ENCODE measurements at places on chromosomes 3 and 15. TPM values are rescaled to one million over a fixed set of nuclear protein-coding genes. Genes with fewer than 3 reads are reported as not detected.

Gene ACTRT3
- 8.7 TPM for total RNA-seq

Gene FBXW12
- not detected for total RNA-seq

Gene STT3B
- total RNA-seq: 253 TPM

Gene SMAD6
- 26.4 TPM for total RNA-seq

Gene FGF12
- total RNA-seq: 4.9 TPM

Gene HRG
- total RNA-seq: 1.7 TPM

Gene SLC51A
- total RNA-seq: 3.9 TPM

Gene LRRC3B
- 5.9 TPM for total RNA-seq

Gene MRPL47
- total RNA-seq: 46.7 TPM

Gene EPHB1
- 2.3 TPM for total RNA-seq

Gene SPSB4
- 1.3 TPM for total RNA-seq

Gene ZNF502
- 3.3 TPM for total RNA-seq

Gene SLITRK3
- total RNA-seq: 3.9 TPM

Gene TAMM41
- total RNA-seq: 10.2 TPM

Gene SGO1
- total RNA-seq: 4.5 TPM

Gene STX19
- 0.16 TPM for total RNA-seq

Gene A4GNT
- total RNA-seq: 0.67 TPM

Gene TMIE
- total RNA-seq: 0.12 TPM

Gene NR2E3
- total RNA-seq: not detected

Gene CIDEC
- total RNA-seq: 20.4 TPM

Gene ZNF774
- total RNA-seq: 2.1 TPM

Gene ZNF80
- not detected for total RNA-seq

Gene NOX5
- total RNA-seq: 0.13 TPM

Gene GXYLT2
- total RNA-seq: 35.7 TPM

Gene ITPKA
- total RNA-seq: 18.5 TPM

Gene KLF15
- 16.7 TPM for total RNA-seq

Gene FMN1
- 0.70 TPM for total RNA-seq

Gene PLSCR5
- total RNA-seq: 0.60 TPM

Gene PP2D1
- total RNA-seq: not detected

Gene CYP1A2
- total RNA-seq: not detected

Gene RAB43
- 22.2 TPM for total RNA-seq

Gene THBS1
- 191 TPM for total RNA-seq

Gene XCR1
- 0.27 TPM for total RNA-seq

Gene JMJD7
- 14.1 TPM for total RNA-seq

Gene OSTN
- total RNA-seq: 11.3 TPM

Gene TIMP4
- 4.7 TPM for total RNA-seq

Gene PLA2G4D
- 0.04 TPM for total RNA-seq

Gene RBP2
- total RNA-seq: 295 TPM

Gene SUSD5
- total RNA-seq: 2.3 TPM

Gene ST8SIA2
- 0.87 TPM for total RNA-seq

Gene ACSBG1
- total RNA-seq: 0.08 TPM

Gene MCTP2
- total RNA-seq: 24.6 TPM

Gene B3GALNT1
- 19.1 TPM for total RNA-seq

Gene PLCB2
- total RNA-seq: 1.7 TPM

Gene PTX3
- total RNA-seq: 23.7 TPM

Gene MESP2
- total RNA-seq: 1.2 TPM

Gene COL6A5
- total RNA-seq: 0.08 TPM

Gene CHMP2B
- 79.3 TPM for total RNA-seq

Gene CPNE9
- total RNA-seq: not detected
